AG04450 (cell line): ENCODE measurements at places on chromosomes 12 and 14. TPM values are rescaled to one million over a fixed set of nuclear protein-coding genes. Genes with fewer than 3 reads are reported as not detected.

- DNase-seq, result no peak
Measured at GRCh38 chr12:104615048-104615561, 158.4 kb downstream of the CHST11 start.

DNA sequence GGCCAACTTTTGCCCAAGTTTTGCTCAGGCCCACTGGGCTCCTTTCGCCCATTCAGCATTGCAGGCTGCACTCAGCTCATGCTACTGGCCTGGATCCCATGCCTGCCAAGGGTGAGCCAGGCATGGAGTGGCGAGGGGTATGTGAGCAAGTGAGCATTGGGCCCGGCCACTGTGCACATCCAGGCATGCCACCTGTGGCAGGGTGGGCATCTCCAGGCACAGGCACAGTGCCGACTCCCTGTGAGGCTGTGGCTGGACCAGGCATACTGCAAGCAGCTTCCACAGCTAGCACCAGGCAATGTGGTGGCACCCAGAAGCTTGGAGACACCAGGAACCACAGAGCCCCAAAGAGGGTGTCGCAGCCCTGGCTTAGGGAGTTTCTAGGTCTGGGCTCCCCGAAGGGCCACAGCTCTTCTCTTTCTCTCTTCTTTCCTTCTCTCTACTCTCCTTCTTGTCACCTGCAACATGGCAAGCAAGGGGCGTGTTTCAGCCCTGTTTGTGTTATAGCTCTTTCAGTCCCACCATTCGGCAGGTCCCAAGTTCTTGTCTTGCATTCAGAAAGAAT is 15.6 kb downstream of the FAM186A start:
- no peak for DNase-seq

GRCh38 chr14:51283402-51284085 is 43.5 kb downstream of the TMX1 start:
- DNase-seq, result peak; percentile 83

- DNase-seq, result no peak
Measured at GRCh38 chr12:3632256-3632655, 120.7 kb downstream of the CRACR2A start.

DNA sequence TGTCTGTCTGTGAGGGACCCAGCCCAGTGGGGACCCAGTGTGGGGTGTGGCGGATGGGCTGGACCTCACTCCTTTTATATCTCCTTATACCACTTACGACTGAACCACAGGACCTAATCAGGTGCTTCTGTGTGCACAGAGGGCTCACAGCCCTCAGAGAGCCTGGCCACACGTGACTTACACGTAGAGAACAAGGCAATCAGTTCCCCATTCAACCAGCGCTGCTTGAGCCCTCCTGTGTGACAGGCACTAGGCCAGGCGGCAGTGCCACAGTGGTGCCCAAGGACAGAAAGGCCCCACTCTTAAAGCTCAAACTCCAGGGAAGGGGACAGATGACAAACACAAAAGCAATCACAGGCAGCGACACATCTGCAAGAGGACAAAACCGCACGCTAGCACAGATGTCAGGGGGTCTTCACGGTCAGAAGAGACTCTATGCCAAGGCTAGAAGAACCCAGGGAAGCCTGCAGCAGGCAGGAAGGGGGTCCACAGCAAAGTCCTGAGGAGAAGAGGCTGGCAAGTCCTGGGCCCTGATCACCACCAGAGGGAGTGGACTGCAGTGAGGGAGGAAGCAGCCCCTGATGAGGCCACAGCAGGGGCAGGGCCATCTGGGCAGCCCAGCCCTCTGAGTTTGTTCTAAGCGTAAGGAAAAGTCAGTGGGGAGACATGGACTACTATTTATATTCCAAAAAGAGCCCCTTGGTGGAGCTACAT is 39.3 kb downstream of the SETD3 start:
- DNase-seq, result no peak

DNA sequence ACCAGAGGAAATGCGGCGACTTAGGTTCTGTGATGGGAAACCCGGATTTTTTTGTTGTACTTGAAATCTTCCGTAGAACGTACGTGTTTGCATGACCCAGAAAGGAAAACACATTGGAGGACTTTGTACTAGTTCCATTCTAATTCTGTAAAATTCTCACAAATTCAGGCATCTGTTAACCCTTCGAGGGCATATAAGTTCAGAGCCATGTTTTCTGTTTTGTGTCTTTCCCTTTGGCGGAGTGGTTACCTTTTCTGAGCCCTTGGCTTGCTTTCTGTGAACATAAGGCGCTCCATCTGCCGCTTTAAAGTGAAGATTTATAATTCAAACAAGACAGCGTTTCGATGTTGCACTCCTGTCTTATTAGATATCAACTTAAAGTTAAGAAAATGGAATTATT is 34.2 kb downstream of the BICD1 start:
- no peak for DNase-seq

DNA sequence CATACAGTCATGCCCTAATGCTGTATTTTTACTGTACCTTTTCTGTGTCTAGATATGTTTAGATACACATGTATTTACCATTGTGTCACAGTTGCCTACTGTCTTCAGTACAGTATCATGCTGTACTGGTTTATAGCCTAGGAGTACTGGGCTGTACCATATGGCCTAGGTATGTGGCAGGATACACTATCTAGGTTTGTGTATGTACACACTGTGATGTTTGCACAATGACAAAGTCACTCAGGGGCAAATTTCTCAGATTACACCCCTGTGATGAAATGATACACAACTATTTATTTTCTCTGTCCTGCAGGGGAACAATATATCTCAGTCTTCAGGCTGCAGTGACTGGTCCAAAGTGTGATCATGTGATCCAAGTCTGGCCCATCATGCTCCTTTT is 1076.1 kb downstream of the VRK1 start:
- DNase-seq, result no peak

Gene CD163
- polyA plus RNA-seq, result not detected in 2 replicates

- DNase-seq, result no peak
Measured at GRCh38 chr12:51832354-51833107, 16.0 kb downstream of the FIGNL2 start.

GRCh38 chr12:62799766-62800406 is 135.1 kb downstream of the PPM1H start:
- no peak for DNase-seq

DNA sequence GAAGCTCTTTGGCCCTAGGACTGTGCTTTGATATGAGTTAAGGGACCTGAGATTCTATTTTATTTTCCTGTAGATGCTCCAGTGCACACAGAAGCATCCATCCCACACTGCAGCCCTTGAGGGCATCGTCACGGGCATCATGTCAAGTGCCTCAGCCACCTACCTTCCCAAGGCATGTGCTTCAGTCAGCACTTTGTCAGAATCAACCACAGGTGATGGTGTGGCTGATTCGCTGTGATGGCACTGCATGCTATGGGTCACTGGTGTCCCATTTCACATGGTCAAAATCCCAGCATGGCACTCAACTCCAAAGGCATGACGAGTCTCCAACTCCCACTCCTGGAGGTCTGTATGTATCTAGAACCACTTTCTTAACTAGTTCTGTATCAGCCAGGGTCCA is 100.8 kb downstream of the AACS start:
- DNase-seq, result no peak

Gene ADCY4
- polyA plus RNA-seq, result 0.04 TPM in 1 of 2 replicates, not detected in the other

Gene B4GALNT1
- 1.8 and 2.5 TPM in 2 replicates for polyA plus RNA-seq

GRCh38 chr12:49482095-49483051 is 56.5 kb upstream of the KCNH3 start:
- no peak for DNase-seq

DNA sequence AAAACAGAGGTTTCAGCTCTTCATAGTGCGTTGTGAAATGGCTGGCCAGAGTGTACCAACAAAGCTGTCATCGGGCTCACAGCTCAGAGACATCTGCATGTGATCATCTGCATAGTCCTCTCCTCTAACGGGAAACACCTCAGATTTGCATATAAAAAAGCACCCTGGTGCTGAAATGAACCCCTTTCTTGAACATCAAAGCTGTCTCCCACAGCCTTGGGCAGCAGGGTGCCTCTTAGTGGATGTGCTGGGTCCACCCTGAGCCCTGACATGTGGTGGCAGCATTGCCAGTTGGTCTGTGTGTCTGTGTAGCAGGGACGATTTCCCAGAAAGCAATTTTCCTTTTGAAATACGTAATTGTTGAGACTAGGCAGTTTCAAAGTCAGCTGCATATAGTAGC is 14.3 kb upstream of the PAPLN start:
- DNase-seq, result no peak

Gene TMEM233
- not detected in 2 replicates for polyA plus RNA-seq

GRCh38 chr12:102483466-102483865 is 3.1 kb upstream of the IGF1 start:
- DNase-seq, result no peak

GRCh38 chr12:101743242-101743641 is 4.0 kb upstream of the SYCP3 start:
- no peak for DNase-seq

GRCh38 chr14:52067873-52068614 is 815 bp downstream of the NID2 start:
- no peak for DNase-seq

Gene KCNA5
- not detected in 2 replicates for polyA plus RNA-seq

DNA sequence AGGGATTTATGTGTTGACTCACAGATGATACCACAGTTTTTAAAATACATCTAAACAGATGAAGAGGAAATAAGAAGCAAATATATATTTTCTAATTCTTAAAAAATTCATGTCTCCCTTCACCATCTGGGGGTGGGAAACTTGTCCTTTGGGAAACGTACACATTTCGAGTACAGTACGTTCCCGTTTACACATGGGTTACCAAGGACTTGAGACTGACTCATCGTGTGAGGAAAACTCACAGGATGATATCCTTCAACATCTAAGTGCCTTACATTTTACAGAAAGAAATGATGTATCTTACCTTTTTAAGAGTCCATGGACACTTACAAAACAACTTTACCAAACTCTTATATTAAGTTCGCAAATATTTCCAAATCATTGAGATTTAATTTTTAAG is 16.0 kb upstream of the FBLN5 start:
- no peak for DNase-seq

Gene OVCH1
- polyA plus RNA-seq, result 0.22 and 0.26 TPM in 2 replicates

Gene TSPAN19
- not detected in 2 replicates for polyA plus RNA-seq

DNA sequence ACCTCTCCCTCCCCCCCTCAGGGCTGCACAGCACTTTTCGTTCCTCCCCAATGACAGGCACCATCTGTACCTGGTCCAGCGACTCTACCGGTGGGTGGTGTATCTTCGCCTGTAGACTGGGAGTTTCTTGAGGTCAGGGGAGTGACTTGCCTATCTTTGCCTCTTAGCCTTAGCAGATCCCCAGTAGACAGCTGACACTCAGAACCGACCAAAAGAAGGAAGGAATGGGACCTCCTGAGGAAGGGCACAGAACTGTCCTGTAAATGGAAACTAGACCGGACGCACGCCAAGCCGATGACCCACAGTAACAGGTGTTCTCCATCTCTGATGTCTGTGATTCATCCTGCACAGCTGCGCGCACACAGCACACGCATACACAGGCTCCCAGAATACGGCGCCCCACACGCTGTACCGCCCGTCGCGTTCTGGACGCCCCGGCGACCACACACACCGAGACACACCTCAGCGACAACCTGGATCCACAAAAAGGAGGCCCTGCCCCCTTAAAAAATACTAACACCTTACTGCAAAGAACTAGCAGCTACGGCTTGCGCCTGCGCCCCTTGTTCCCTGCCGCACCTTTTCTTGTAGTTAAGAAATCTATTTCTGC is 673 bp upstream of the TTC9 start:
- DNase-seq, result peak; percentile 18

Gene OR10P1
- polyA plus RNA-seq, result not detected in 2 replicates

Gene CD69
- polyA plus RNA-seq, result not detected in 2 replicates

Gene RHEBL1
- polyA plus RNA-seq, result 0.31 and 0.51 TPM in 2 replicates

DNA sequence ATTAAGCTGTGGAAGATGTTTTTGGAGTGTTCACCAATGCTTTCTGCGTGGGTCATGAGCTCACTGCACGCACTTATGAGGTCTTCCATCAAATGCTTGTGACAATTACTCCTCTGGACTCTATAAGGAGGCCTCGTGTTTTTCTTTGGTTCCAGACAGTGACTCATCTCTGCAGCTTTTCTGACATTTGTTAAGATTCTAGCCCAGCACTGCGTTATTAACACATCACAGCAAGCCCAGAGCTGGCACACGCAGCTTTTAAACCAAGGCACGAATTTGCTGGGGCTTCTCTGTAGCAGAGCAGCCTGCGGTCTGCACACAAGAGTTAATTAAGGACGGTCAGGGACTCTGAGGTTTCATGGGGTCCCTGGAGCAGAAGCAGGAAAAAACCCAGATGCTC is 16.9 kb downstream of the MEG3 start:
- peak; percentile 71 for DNase-seq

DNA sequence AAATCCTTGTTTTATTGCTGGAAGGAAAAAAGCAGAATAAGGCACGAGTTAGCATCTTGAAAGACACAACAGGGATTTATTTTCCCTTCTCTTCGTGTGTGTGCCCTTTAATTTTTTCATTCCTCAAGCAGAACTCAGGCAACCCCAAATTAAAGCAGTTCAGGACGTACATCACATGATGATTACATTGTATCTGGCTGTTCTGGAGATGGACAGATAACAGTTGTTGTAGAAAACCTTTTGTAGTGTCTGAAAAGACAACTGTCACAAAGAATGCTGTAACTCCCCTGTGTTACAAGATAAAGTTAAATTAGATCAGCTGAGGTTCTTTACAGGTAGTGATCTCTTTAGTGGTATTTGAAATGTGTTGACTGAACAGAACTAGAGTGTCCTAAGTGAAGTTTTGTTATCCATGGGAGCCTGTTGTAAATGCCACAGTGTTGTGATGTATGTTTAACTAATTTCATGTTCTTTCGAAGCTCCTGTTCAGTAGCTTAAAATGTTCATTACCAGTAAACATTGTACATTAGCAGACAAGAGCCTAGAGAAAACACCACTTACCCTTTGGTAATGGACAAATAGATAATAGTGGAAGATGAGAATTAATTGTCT is 58.5 kb downstream of the TMTC2 start:
- DNase-seq, result no peak

Gene BEST3
- 0.14 TPM in 1 of 2 replicates, not detected in the other for polyA plus RNA-seq

Gene HCAR1
- 0.02 and 0.05 TPM in 2 replicates for polyA plus RNA-seq

DNA sequence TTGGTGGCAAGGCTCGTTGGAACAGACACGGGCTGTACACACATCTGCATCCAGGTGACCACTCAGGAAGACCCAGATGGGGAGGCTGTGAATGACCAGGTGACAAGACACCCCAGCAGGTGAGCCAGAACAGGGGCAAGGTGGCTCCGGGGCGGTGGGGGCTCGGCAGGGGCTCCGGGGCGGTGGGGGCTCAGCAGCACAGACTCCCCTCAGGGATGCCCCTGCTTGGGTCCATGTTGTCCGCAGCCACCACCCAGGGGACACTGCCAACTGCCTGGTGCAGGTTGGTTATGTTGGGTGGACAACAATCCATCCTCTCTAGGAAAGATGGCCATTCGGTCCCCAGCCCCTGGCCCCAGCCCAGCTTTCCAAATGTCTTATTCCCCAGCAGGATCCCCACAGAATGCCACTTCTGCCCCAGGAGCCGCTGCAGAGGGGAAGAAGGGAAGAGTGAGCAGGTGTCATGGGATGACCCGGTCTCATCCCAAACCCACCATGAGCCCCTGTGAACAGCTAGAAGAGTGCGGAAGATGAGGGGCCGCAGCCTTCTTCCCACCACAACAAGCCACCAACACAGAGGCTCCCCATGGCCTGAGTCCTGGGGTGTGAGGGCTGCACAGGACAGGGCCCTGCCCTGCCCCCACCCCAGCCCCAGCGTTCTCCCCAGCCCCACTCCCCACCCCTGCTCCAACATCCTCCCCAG is 31.4 kb upstream of the C14orf180 start:
- DNase-seq, result no peak

GRCh38 chr12:115672506-115673080 is 604.9 kb downstream of the MED13L start:
- DNase-seq, result no peak

Gene PPP4R4
- polyA plus RNA-seq, result 0.60 and 0.65 TPM in 2 replicates

- DNase-seq, result no peak
Measured at GRCh38 chr12:45464699-45465098, 248.8 kb downstream of the ANO6 start.
